ENCODE measurements at places on chromosomes 6 and 20. TPM values are rescaled to one million over a fixed set of nuclear protein-coding genes. Genes with fewer than 3 reads are reported as not detected.

Gene AGER
- total RNA-seq: 20.4 TPM

Gene EPPIN
- total RNA-seq: not detected

Gene CMTR1
- total RNA-seq: 37.0 TPM

Gene SEMG1
- not detected for total RNA-seq

Gene DUSP15
- not detected for total RNA-seq

Gene DLL1
- total RNA-seq: not detected

Gene ATP6V1G2
- 1.8 TPM for total RNA-seq
